ENCODE measurements at places on chromosomes 13 and 19. TPM values are rescaled to one million over a fixed set of nuclear protein-coding genes. Genes with fewer than 3 reads are reported as not detected.

- DNase-seq: no peak
Observed at GRCh38 chr19:30784850-30785457, 412.8 kb downstream of the ZNF536 start.

DNA sequence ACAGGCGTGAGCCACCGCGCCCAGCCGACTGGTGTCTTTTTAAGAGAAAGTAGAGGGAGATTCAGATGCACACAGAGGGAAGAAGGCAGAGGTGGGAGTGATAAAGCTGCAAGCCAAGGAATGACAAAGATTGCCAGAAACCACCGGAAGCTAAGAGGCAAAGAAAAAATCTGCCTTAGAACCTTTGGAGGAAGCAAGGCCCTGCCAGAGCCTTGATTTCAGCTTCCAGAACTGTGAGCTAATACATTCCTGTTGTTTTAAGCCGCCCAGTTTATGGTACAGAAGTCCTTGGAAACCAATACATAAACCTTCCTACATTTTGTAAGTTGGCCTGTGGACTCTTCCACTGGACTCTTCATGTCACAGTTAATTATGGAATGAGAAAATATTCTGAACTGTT, 71.7 kb upstream of the SOX21 start:
- DNase-seq: no peak

DNA sequence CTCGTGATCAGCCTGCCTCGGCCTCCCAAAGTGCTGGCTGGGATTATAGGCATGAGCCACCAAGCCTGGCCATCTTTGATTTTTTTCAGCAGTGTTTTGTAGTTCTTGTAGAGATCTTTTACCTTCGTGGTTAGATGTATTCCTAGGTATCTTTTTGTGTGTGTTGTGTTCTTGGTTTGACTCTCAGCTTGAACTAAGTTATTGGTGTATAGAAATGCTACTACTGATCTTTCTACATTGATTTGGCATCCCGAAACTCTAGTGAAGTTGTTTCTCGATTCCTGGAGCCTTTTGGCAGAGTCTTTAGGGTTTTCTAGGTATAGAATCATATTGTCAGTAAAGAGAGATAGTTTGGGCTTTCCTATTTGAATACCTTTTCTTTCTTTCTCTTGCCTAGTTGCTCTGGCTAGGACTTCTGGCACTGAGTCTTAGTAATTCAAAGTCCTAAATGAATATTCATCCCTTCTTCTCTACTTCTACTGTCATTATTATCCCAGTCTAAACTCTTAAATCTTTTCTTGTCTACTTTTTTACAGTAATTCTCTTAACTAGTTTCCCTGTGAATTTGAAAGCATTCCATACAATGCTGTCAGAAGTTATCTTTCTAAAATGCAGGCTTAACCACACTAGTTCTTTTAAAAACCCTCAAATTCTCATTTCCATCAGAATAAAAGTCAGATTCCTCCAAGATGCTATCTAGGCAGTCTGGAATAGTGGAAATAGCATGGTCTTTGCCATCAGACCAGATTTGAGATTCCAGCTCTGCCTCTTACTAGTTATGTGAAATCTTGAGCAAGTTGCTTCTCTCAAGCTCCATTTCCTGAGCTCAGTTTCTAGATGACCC, 7.0 kb downstream of the GPR18 start:
- no peak for DNase-seq

DNA sequence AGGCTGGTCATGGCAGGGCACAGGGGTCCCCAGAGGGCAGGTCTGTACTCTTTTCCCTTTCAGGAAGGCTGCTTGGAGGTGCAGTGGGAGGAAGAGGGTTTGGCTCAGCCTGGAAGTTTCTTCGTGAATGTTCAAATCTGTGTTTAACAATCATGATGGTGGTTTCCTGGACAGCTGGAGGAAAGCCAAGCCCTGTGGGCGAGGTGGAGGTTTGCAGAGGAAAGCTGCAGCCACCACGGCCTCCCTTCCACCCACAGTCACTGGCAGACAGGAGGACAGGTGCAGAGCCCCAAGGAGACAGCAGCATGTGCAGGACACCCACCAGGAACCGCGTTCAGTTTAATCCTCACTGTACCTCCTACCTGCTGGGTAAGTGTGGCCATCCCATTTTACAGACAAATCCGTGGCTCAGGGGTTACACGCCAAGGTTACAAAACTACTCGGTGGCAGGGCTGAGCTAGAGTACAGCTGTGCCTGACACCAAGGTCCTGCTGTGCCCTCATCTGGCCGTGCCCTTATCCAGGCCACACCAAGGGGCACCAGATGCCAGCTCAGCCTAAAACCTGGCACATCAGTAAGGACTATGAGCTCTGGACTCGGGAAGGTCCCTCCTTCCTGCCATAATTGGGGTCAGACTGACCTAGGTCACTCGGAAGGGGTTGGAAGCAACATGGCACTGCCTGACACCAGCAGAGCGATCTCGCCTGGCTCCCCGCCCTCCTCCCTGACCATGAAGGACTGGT, 34.1 kb downstream of the SUGP2 start:
- no peak for DNase-seq

DNA sequence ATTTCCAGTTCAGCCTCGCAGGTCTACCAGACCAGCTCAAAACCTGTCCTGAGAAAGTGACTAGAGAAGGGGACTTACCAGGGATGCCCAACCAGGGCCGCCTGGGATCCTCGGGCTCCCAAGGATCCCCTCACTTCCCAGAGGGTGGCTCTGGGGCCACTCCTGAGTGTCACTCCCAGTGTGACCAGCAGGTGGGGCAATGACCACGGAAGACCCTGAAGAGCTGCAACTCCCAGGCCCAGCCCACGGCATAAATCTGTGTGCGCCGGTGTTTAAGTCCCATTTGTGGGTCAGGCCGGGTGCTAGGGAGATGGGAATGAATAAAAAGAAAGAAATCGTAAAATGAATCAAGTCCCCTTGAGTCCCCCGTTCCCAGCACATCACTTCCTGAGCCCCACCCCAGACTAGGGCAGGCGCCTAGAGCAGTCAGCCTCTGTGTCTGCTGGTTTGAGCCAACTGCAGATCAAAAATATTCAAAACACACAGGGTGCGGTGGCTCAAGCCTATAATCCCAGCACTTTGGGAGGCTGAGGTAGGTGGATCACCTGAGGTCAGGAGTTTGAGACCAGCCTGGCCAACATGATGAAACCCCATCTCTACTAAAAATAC, 10.7 kb downstream of the PTGIR start:
- DNase-seq: peak; percentile 73

DNA sequence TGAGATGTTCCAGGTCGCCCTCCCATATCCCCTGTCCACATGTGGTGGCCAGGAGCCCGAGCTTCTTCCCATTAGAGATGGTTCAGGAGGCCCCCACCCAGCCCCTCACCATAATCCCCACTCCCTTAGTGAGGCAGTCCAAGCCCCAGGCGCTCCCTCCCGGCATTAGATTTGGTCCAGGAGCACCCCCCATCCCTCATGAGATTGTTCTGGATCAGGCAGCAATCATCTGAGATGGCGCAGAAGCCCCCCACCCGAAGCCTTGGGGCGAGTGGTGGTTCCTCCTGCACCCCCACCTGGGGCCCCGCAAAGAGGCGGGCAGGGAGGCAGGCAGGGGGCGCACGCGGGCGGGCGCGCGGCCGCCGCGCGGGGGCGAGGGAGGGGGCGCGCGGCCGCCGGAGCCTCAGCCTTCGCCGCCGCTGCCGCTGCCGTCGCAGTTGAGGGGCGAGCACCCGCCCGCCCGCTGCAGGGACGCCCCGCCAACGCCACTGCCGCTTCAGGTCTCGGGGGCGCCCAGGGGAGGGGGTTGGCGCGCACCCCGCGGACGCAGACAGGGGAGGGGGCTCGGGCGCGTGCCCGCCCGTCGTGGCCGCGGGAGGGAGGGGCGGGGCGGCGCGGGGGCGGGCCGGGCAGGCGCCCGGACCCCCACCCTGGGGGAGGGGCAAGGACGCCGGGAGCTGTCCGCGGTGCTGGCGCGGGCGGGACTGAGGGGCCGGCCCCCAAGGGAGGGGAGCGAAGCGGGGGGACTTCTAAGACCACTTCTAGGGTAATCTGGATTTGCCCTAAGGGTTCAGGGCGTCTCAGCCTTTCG, 46.4 kb upstream of the SHKBP1 start:
- DNase-seq: no peak

GRCh38 chr13:46598140-46598819, 45.3 kb downstream of the LRCH1 start:
- no peak for DNase-seq

DNA sequence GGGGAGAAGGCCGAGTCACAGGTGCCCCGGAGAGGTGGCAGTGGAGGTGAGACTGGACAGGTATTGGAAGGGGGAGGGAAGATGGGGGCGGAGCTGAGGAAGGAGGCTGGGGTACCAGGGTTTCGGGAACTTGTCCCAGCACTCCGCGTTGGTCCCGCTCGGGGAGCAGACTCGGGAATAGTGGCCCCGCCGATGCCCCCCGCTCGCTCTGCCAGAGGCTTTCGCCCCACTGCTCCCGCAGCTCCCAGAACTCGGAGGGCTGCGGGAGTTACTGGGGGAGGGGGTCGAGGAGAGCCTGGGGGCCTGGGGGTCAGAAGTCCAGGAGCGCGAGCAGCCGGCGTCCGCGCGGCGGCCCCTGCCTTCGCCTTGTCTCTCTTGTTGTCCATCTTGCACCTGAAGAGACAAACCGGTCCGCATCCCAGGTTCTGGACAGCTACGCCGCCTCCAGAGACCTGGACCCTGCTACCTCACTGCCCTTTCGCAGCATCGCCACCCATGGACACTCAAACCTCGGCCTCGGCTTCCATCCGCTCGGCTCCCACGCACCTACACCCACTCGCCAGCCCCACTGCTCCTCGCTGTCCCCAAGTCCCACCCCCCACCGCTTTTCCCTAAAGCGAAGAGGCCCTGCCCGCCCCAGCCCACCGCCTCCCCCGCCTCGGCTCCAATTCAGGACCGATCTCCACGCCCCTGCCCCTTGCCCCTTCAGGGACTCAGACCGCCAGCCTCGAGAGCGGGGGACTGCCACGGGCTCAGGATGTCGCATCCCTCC, 700 bp downstream of the PRR36 start:
- no peak for DNase-seq

The PRKACA gene
- polyA plus RNA-seq: 87.6 TPM

The PRX gene
- polyA plus RNA-seq: 14.2 TPM

The FUT3 gene
- polyA plus RNA-seq: 0.54 TPM
